ENCODE measurements at places on chromosomes 13 and 19.

DNA sequence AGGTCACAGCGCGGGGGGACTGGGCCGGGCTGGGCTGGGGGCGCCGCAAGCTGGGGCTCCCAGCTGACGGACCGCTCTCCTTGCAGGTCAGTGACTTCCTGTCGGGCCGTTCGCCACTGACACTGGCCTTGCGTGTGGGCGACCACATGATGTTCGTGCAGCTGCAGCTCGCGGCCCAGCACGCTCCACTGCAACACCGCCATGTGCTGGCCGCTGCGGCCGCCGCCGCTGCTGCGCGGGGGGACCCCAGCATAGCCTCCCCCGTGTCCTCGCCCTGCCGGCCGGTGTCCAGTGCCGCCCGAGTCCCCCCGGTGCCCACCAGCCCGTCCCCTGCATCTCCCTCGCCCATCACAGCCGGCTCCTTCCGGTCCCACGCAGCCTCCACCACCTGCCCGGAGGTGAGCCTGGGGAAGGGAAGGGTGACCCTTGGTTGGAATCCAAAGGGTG lies 5.7 kb downstream of the MIDN start:
- no peak for DNase-seq

DNA sequence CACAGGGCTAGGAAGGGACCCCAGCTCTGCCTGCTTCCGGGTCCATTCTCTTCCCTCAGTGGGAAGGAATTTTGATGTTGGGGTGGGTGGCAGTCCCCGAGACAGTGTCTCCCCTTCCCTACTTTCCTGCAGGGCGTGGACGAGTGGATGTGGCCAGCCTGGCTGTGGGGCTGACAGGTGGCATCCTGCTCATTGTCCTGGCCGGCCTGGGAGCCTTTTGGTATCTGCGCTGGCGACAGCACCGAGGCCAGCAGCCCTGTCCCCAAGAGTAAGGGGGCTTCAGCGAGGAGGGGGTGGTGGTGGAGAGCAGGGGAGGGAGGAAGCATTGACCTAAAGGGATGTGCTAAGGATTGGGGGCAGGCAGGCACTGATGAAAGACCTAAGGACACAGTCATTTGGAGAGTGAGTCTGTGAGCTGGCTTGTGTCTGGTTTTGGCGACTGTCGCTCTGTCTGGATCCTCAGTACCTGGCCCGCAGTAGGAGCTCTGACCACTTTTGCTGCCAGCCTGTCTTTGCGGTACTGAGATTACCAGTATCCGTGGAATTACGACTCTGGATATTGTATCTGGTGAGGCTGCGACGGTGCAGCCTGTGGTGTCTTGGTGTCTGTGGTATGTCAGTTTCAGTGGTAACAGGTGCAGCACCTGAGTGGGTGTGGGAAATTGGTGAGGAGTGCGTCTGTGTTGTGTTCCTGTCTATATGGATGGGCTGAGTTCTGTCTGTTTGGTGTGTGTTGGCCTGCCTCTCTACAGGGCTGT lies 2.4 kb upstream of the PRR12 start:
- no peak for DNase-seq

DNA sequence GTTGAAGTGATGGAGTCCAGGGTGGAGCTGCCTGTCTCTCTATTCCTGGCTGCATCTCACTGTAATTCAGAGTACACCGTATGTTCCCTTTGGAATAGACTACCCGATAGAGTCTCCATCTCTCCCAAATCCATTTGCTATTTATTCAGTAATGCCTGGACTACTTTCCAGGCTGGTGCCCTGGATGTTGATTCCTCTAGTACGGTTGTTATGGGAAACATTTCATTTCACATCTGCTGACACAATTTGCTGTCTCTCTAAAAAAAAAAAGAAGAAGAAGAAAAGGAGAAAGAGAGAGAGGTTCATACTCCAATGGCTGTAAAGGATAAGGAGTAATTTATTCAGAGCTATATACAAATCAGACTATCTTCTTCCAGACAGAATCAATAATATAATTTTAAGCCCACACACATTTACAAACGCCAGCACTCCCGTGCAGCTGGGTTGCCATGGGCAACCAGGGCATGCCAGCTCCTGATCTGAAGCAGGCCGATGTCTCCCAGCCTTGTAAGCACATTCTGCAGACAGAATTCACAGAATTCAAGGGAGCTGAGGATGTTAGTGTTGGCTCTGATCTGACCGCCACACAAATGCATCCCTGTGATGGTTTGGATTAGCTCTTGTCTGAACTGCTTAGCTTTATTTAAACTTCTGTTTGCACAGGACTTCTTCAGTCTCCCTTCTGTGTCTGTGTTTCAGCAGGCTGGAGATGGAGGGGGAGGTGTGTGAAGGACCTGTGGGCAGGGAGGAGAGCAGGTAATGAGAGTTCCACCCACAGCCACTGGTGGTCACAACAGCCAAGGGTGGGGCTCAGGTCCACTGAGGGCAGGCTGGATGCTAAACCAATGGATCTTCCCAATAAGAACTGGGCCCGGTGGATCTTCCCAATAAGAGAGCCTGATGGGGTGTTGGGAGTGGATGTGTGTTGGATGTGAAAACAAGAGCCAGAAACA lies 66.0 kb downstream of the TEX26 start:
- no peak for DNase-seq

- no peak for DNase-seq
Observed at GRCh38 chr13:95298169-95298965, 2.9 kb downstream of the ABCC4 start.

- no peak for DNase-seq
Observed at GRCh38 chr13:113741191-113741668, 17.8 kb upstream of the TMEM255B start.

GRCh38 chr13:47211106-47211505 lies 314.3 kb upstream of the HTR2A start:
- no peak for DNase-seq

DNA sequence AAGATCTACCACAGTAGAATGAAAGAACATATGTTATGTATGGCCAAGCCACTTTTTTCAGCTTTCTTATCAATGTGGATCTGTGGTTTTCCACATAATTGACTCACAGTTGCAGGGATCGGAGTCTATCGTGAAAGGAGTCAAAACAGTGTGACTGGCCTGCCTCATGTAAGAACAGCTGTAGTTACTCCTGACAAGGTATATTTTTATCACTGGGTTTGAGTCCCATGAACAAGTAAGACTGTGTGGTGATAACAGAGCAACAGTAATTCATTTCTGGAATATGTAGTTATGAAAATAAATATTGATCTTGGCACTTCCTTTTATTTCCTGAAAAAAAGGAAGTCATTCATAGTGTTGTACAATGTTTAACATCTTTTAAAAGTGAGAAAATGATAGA lies 416.6 kb downstream of the KLF12 start:
- DNase-seq, result no peak

DNA sequence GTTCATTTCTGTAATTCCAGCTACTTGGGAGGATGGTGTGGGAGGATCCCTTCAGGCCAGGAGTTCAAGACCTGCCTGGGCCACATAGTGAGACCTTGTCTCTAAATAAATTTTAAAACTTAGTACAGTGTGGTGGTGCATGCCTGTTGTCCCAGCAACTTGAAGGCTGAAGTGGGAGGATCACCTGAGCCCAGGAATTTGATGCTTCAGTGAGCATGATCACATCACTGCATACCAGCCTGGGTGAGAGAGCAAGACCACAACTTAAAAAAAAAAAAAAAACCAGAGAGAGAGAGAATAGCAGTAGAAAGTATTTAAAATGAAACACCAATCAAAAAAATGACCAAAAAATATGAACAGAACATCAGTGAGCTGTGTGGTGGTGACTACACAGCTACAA lies 7.1 kb upstream of the ZNF823 start:
- no peak for DNase-seq

DNA sequence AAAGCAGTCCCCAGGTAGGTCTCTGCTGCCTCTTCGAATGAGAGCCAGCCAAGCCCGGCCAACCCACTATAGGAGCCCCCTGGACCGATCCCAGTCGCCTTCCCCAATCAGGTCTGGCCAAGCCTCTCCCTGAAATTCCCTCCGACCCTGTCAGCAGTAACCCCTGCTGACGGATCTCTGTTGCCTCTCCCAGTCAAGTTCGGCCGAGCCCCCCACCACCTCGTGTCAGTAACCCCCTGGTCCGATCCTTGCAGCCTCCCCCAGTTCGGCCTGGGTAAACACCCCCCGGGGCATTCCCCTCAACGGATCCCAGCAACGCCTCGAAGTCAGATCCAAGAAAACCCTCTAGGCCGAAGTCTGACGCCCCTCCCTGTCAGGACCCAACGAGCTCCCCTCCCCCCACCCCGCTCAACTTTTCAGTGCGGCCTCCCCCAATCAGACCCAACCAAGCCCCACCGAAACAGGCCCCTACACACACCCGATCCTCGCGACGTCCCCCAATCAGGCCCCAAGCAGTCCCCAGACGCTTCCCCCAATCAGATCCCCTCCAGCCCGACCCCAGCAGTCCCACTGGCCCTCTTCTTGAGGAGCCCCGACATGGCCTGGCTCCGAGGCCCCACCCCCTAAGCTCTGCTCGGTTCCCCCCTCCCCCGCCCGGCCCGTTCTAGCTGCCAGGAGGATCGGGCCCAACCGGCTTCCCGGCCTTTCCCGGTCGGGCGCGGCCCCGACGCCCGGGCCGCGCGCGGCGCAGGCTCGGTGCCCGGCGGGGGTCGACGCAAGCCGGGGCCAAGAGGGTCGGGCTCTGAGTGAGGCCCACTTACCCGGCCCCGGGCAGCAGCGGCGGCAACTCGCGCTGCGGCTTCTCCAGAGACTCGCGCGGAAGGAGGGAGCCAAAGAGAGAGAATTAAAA lies 1.8 kb downstream of the TNPO2 start:
- no peak for DNase-seq

- DNase-seq, result no peak
Observed at GRCh38 chr13:107743983-107744382, 471.4 kb downstream of the LIG4 start.

DNA sequence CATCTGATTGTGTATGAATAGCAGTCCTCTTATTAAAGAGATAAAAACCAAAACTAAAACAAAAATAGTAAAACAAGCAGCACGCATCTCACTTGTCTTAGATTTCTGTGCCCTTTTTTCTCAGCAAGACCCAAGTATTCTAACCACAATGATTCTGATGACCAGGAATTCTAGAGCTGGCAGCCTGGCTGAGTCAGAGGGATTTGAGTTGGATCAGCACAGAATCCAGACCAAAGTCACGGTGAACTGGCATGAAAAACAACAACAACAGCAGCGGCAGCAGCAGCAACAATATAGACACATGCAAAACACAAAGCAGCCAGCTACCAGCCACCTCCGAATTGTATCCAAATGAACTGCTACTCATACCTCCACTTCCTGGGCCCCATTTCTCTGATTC lies 360.5 kb downstream of the KCNRG start:
- DNase-seq, result no peak

DNA sequence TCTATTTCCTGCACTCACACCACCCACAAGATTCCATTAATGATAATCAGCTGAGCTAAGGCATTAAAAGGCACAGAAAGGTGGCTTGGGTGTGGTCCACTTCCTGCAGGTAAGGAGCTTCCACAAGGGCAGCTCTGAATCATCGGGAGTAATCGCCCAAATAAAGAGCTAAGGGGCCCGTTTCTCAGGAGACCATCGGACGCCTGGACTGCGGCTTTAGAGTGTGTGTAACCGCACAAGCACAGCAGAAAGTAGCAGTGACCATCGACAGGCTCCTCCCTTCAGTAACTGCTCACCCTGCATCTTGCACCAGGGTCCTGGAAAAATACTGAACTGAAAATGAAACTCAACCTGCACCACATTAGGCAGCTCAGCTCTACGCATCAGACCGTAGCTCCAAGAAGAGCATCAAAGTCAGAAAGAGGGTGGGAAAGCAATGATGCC lies 6.0 kb downstream of the STK24 start:
- peak; percentile 38 for DNase-seq

Data from activated naive CD4-positive, alpha-beta T cell treated with anti-CD3 and anti-CD28 coated beads, Interleukin-2, amount 50 U/mL, for 72 hours (primary cell).